ENCODE measurements at places on chromosomes 1 and 21.

GRCh38 chr1:199791495-199791894 is 236.0 kb upstream of the NR5A2 start:
- no peak for DNase-seq

DNA sequence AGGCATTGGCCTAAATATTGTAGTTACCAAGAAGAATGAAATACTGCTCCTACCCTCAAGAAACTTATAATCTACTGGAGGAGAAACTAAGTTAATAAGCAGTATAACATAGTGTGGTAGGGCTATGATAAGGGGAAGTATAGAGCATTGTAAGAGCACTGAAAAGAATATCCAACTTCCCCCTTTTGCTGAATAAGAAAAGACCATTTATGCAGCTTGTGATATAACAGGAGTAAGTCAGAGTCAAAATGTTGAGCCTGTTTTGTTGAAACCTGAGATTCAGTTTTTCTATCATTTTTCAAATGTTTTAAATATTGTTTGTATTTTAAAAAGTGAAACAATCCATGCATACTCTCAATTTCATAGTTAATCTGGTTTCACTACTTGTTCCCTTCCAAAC is 48.3 kb upstream of the FCRL4 start:
- DNase-seq = no peak

DNA sequence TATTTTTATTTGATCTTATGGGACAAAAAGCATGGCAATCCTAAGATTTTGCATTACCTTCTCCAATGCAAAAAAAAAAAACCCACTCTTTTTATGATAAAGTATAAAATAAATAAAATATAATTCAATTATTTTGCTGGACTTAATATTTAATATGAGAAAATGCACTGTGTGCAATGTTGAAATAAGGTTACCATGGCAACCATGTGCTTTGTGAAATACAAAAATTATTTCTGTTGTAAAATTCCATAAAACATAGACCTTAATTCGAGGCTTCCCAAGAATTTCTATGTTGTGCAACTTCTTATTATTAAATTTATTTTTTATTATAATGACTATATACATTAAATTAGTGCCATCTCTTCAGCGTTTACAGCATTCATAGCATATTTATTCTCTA is 989.5 kb downstream of the MRPL39 start:
- DNase-seq = no peak

- DNase-seq = no peak
Measured at GRCh38 chr1:204348722-204349121, 11.0 kb downstream of the PLEKHA6 start.
